ENCODE measurements at places on chromosomes 13 and 19.

- peak; percentile 35 for DNase-seq
These were observed 9.4 kb downstream of the C19orf81 start for GRCh38 chr19:50658441-50659317.

- peak; percentile 95 for DNase-seq
These were observed 10.8 kb downstream of the NDFIP2 start for GRCh38 chr13:79491715-79492114.

DNA sequence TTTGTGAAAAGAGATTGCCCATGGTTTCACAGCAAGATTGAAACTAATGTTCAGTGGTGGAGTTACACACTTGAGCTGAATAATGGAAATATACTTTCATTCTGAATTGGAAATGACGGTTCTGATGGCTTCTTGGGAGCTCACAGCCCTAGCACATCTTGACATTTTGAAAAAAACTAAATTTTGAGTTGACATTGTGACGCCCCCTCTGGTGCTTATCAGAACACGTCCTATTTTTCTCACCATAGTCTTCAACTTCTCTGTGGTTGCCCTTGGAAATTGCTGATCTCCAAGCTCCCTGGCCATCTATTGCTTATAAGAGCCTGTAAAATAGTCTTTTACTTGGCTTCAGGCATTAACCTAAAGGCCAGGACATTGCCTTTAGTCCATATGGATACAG, 202.1 kb downstream of the OXGR1 start:
- no peak for DNase-seq

DNA sequence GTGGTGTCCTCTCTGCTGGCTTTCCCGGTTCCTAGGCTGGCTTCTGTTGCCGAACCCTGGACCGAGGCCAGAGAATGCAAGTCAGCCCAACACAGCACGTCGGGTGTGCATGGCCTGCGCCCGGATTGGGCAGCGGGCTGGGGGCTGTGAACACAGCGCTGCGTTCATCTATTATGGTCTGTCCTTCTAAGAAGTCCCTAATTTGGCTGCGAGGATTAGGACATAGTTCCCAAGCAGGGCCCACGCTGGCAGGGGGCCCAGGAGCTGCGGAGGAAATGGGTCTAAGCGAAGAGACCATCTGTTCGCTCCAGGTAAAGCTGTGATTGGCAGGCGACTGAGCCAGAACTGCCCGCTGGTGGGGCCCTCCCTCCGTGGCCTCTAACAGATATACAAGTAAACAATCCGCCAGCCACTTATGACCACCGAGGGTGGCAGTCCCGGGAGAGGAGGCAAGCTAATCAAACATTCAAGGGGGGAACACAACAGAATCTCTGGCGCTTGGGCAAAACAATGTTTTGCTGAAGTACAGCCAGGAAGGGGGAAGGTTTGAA, 6.0 kb downstream of the SYCE2 start:
- no peak for DNase-seq

DNA sequence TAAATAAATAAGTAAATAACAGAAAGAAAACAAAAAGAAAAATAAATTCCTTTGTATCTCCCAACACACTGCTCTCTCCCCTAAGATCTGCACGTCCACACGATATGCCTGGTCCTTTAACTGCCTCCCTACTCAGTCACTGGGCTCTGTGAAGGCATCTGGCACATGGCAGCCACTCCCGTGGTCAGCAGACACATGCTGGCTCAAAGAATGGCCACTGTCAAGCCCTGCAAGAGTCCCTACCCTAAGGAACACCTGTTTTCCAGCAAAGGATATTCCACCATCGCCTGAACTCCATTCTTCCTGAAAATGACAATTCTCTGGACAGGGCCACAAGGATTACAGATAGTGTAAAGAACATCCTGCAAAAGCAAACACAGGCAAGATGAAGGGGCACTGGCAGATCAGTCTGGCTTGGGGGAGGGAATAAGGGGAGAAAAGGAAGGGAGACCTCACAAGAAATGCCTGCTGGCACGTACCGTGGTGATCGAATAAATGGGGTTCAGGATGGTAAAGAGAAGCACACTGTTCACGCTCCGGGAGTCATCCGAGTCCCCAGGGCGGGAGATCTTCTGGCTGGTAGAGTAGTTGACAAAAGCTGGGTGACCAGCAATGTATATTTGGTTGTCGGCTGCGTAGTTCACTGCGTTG, 4.3 kb downstream of the HNRNPL start:
- DNase-seq: no peak

DNA sequence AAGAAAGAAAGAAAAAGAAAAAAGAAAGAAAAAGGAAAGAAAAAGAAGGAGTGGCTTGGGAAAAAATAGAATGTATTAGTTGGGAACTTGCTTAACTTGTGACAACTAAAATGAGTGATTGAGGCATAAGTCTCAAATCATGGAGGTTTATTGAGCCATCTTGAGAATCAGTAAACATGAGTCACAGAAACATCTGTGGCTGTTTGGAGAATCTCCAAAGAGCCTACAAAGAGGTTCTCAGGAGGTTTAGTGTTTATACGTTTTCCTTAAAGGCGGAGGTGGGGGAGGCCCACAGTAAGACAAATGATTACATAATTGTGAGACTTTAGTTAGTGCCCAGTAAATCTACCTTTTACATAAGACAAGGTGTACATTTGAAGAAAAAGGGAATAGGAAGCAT, 38.6 kb downstream of the WDR87 start:
- peak; percentile 73 for DNase-seq

- DNase-seq: no peak
These were observed 12.8 kb upstream of the UPF3A start for GRCh38 chr13:114268344-114269280.

DNA sequence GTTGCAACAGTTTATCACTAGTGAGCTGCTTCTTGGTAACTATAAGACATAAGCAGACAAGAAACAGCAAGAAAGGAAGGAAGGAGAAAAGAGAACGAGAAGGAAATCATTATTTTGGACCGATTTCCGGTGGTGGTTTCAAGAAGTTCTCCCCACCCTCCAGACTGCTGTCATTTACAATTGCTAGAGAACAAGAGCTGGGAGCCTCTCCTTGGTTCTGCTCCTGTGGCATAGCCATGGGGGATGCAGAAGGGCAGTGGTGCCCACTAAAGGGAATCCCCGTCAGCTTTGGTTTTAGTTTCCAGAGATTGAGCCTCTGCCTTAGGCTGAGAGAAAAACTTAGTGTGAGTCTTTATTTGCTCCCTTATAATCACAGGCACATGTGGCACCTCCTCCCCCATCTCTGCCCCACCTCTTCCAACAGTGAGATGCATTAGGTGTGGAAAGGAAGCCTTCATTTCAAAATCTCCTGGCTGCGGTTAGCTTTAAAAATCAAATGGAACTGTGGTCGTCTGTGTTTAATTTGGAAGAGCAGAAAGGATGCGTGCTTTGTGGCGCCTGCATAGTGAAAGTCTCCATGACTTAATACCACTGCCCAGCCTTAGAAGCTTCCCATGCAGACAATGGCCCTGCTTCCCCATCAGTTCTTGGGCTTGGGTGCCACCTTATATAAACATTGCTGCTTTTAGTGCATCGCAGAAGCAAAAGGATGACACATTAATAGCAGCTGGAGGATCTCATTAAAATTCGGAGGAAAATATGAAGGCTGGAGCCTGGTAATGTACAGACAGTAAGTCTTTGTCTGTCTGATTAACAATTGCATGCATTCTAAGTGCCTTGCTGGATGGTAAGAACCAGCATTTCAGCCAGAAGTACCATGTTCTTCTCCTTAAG, 25.0 kb downstream of the LRCH1 start:
- DNase-seq: no peak

DNA sequence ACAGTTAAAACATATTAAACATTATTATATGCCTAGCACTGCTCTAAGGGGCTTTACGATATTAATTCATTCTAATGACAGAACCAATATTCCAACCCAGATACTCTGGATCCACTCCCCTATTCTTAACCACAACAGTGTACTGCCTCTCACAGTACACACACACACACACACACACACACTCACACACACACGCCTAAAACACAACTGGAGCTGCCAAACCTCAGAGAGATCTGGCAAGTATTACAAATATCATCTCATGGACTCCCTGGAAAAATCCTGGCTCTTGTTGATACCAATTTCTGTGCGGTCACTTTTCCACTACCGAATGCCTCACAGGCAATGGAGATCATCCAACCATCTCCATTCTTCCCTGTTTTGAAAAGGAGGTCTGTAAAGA, 1.3 kb downstream of the ZNF780A start:
- DNase-seq: peak; percentile 23

GRCh38 chr13:47213047-47213446, 316.2 kb upstream of the HTR2A start:
- no peak for DNase-seq

DNA sequence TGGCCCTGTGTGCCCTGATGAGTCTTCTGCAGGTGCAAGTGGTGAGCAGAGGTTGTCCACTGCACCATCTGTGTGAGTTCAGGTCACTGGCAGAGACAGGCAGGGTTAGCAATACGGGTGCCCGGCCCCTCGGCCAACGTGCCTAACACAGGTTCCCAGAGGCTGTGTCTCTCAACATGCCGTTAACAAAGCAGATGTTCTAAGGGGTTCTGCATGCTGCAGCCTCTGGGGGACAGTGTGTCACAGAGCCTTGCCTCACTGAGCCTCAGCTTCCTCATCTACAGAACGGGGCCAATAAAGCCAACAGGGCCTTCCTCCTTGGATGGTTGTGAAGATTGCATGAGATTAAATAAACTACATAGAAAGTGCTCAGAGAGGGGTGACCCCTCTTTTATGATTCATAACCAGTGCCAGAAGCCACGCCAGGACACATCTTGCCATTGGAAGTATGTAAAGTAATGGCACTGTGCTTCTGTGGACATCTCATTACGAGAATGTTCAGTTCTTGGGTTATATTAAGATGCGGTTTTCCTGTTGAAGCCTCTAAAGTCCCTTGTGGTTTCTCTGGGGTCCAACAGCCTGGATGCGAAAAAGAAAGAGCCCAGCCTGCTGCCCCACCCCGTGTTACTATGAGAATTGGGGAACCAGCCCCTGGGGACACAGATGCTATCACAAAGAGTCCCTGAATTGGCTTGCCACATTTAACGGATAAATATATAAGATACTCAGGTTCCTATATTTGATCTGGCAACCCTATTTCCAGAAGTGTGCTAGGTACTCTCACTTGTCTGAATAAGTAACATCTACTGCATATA, 11.2 kb upstream of the ARHGEF18 start:
- no peak for DNase-seq

DNA sequence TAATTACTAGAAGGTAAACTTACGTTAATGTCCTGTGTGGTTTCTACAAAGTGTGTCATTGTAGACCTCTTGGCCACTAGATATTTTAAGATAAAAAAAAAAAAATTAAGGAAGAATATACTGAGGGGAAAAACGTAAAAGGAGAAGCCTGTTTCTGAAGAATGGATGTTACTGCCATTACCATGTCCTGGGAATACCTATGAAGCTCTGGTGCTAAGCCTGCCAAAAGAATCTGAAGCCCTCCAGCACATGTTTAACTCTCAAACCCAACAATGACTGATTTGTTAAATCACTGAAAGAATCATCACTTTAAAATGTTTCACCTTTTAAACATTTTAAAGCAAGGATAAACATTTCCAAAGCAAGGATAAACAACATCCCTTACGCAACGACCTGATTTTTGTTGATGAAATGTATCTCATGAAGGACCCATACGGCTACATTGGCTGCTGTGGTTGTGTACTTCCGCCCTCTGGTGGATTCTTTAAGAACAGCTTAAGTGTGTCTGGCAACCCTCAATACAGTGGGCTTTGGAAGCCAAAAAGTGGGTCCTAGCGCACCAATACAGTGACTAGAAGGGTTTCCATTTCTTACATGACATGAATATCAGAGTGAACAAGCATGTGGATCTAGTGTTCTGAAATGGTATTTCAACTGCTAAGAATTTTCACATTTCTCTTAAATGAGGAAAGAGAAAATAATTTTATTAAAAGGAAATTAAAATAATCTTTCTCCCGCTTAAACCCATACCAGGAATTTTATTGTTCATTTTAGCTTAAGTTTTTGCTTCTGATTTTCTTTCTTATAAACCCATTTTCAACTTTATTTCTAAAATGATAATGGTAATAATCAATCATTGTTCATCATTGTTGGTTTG, 74.5 kb upstream of the RAP2A start:
- DNase-seq: peak; percentile 36

- DNase-seq: peak; percentile 96
These were observed 207.5 kb downstream of the KCNRG start for GRCh38 chr13:50222569-50223332.

- DNase-seq: no peak
These were observed 1346.0 kb upstream of the SPRY2 start for GRCh38 chr13:81686877-81687276.

GRCh38 chr19:35959040-35959967, 23.1 kb downstream of the LRFN3 start:
- no peak for DNase-seq

DNA sequence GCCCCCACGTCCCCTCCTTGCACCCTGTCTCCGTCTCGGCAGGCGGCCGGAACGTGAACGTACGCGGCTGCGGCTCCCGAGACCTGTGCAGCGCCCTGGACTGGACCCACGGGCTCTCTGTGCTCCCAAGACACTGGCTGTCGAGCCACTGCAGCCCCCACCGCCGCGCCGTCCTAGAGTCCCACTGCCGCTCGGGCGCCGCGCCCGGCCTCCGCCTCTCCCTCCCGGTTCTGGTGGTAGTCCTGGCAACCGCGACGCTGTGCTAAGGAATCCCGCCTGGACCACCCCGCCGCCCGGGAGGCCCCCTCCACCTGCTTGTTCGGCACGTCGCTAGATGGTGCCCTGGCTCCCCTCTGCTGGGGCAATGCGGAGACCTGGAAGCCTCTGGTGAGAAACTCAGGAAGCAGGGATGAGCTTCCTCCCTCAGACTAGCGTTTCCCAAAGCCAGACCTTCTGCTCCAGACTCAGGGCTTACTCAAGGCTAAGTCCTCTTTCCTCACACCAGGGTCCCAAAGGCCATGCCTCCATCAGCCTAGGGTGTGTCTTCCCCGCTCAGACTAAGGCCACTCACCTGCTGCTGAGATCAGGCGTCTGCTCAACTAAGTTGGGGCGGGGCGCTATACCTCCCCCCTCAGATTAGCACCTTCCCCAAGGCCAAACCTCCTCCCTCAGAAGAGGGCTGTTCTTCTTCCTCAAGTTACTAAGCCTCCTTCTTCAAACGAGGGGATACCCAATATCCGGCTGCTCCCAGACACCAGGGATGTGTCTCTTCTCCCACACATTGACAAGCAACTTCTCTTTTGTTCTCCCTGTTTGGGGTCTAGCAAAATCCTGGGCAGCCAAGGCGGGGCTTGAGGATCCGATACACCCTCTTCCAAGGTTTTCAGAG, 16.1 kb upstream of the IRGC start:
- DNase-seq: no peak

DNA sequence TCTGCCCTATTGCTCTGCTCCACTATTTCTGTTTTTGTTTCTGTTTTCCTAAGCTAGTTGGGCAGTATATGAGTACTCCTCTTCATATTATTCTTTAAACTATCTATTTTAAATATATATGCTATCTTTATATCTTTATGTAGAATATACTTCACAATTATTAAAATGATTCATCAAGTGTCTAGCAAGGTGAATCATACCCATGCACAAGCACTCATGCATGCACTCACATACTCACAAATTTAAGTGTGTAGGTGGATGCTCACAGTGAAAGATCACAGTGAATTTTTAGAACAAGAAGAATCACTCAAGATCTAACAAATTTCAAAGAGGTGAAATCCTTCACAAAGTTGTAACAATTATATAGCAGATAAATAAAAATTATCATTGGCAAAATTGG, 435.6 kb upstream of the SLITRK5 start:
- no peak for DNase-seq

GRCh38 chr13:44050450-44051063, 170.9 kb downstream of the LACC1 start:
- peak; percentile 20 for DNase-seq

- DNase-seq: no peak
These were observed 2.4 kb upstream of the LPAR2 start for GRCh38 chr19:19630426-19630825.
